Activated CD4-positive, CD25-positive, alpha-beta regulatory T cell treated with anti-CD3 and anti-CD28 coated beads, Interleukin-2, amount 50 U/mL, for 16 hours (primary cell): ENCODE measurements at places on chromosomes 6 and 20.

- no peak for DNase-seq
Measured at GRCh38 chr6:36688739-36689075, 8.9 kb upstream of the RAB44 start.

GRCh38 chr6:108027056-108027455, 47.5 kb downstream of the OSTM1 start:
- DNase-seq: no peak

DNA sequence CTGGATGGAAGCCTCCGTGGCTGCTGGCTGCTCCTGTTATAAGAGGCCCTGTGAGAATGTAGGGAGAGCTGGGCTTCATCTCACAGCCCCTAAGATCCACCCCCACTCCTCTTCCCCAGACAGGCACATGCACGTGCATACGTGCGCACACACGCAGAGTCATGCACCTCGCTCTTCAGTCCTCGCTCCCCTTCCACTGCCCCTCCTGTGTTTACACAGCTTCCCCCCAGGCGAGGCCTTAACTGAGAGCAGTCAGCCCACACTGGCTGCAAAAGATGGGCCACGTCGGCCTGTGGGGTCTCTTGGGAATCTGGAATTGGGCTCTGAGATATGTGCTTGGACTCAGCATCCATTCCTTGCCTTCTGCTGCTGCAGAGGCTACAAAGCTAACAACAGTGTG, 35.2 kb upstream of the MLN start:
- no peak for DNase-seq

DNA sequence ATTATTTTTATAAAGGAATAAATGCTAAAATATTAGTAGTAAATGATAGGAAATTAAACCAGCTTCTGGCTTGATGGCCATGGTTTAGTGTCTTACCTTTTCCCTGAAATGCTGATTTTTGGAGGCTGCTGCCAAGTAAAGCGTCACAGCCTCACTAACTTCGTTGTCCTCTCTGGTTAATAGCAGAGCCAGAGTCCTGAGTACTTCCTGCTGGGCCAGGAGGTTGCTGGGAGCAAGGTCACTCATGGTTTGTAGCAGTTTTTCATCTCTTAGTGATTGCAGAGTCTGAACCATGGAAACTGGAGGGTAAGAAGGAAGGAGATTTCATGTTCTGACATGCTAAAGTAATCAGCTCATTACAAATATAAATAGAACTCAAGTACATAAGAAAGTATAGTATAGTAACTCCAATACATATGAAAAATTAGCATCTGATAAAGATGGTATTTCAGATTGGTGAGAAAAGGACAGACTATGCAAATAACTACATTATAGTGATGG, 26.5 kb upstream of the ARMH2 start:
- DNase-seq: no peak

GRCh38 chr6:5108068-5108467, 22.9 kb downstream of the PPP1R3G start:
- no peak for DNase-seq

- DNase-seq: no peak
Measured at GRCh38 chr6:34238585-34239499, 2.2 kb downstream of the HMGA1 start.

- DNase-seq: no peak
Measured at GRCh38 chr6:154487367-154488247, 22.9 kb downstream of the CNKSR3 start.

GRCh38 chr6:150865043-150865405, 478 bp upstream of the MTHFD1L start:
- no peak for DNase-seq

DNA sequence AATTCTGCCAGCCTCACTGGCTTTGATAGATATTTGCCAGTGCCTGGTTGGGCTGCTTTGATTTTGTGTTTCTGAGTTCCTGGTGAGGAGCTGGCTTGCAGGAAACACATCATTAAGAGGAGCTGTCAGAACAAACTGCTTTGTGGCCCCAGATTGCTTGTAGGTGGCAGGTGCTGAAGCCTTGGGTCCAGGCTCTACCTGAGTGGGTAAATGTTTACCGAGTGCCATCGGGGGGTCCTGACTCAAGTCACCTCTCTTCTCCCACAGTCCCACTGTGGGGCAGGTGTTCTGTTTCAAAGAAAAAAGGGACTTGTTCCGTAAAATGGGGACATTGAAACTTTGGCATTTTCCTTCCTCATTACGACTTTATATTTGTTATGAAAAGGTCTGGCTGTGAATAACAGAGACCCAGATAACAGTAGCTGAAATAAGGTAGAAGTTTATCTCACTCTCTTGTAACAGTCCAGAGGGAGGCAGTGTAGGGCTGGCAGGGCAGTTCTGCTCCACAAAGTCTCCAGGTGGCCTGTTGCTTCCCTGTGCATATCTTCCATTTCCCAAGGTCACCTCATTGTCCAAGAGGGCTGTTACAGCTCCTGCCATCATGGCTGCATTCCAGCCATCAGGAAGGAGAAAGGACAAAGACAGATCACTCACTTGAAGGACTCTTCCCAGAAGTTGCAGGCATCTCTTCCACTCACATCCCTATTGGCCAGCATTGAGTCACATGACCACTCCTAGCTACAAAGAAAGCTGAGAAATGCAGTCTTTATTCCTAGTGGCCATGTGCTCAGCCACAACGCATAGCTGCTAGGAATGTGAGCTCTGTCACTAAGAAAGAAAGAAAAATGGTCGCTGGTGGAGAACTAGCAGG, 149.9 kb upstream of the KCNG1 start:
- DNase-seq: no peak

- no peak for DNase-seq
Measured at GRCh38 chr6:138596591-138596990, 97.3 kb upstream of the NHSL1 start.

DNA sequence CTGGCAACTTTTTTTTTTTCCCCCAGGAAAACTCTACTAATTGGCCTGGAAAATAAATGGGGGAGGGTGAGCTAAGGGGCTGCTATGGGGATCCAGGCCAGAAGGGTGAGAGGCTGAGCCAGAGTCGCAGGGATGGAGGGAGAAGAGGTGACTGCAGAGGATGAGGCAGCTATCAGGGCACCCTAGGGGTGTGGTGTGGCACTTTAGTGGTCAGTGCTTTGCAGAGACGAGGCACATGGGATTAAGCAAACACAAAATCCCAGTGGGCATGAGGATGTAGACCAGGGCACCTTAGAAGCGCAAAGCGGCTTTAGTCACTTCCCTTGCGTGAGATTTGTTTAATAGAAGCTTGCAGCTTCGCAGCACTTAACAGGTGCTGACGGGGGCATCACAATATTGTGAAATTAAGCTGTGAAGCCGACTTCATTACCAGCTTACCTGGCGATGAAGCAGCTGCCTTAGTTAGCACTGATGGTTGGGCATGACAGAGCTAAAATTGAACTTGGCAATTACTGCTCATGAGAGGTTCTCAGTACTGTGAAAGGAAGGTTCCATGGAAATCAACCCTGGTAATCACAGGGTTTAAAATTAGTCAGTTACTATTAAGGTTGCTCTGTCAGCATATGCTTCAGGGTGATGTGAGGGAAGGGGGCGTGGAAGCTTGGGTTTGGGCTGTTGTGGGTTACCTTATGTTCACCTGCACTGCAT, 26.0 kb downstream of the TOX2 start:
- no peak for DNase-seq

GRCh38 chr20:53609491-53610445, 16.1 kb upstream of the ZNF217 start:
- DNase-seq: no peak

DNA sequence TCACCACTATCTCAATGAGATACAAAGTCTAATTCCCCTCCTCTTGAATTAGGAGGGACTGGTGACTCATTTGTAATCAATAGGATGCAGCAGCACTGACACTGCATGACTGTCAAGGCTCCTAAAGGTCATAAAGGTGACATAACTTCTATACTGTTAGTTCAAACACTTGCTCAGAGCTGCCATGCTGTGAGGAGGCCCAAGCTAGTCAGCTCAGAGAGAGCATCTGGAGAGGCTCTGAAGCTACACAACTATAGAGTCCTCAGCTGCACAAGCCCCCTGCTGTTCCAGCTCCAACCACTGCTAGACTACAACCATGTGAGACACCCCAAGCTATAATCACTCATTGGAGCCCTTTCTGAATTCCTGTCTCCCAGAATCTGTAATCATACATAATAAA, 17.0 kb upstream of the HEY2 start:
- DNase-seq: no peak

- DNase-seq: no peak
Measured at GRCh38 chr20:31877684-31878083, 7.2 kb downstream of the TTLL9 start.

DNA sequence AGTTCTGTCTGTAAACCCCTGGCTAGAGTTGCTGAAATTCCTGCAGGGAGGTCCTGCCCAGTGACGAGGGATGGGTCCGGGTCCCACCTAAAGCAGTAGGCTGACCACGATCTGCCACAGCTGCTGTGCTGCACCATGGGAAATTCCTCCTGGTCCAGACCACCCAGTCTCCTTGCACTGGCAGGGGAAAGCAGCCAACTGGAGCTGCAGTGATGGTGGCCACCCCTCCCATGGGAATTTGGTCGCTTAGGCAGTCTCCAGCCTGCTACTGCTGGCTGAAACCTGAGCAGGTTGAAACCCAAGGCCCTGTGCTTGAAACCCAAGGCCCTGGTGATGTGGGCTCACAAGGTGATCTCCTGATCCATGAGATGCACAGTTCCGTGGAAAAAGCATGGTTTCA, 23.9 kb upstream of the MOXD1 start:
- no peak for DNase-seq

GRCh38 chr6:105453968-105454367, 51.1 kb upstream of the PREP start:
- DNase-seq: no peak

GRCh38 chr20:8932192-8933165, 136.4 kb upstream of the PLCB4 start:
- DNase-seq: no peak

DNA sequence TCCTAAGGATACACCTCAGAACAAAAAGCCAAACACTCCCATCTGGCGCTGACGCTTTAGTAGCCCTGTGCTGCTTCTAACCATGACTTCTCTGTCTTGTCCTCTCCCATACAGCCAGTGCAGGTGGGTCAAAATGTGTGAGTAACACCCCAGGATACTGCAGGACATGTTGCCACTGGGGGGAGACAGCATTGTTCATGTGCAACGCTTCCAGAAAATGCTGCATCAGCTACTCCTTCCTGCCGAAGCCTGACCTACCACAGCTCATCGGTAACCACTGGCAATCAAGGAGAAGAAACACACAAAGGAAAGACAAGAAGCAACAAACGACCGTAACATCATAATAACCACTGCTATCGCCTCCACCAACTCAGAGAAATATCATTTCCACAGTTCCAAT, 1.4 kb downstream of the DEFB132 start:
- DNase-seq: no peak

DNA sequence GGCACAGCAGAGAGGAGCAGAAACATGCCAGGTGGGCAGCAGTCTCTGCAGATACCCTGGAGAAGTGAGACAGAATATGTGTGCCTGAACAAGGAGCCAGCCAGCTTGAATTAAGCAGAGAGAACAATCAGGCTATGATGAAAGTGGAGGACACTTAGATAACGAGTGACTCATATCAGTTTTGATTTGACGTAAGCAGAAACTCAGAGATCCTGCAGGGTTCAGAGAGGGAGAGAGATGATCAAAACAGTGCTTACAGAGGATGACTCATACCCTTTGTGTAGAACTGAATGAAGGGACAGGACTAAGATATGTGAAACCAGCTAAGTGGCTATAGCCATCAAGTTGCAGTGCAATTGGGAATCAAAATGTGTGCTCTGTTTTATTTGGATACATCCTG, 300.7 kb downstream of the TENT5A start:
- no peak for DNase-seq

DNA sequence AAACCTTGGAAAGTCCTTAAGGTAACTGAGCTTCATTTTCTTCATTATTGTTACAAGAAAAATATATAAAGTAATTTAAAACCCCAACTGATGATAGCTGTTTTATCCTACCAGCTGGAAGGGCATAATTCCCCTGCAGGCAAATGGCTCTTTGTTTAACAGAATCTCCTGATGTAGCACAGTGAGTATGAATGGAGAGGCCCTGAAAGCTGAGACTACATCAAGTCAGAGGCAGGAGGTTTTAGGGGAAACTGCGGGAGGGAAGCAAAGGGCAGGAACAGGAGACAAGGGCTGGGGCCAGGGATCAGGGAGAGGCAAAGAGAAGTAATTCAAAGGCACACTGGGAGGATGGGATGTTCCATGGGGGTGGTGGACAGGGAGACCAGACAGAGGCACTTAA, 119.0 kb upstream of the LRFN2 start:
- no peak for DNase-seq

- no peak for DNase-seq
Measured at GRCh38 chr6:3551716-3552511, 95.1 kb upstream of the SLC22A23 start.

DNA sequence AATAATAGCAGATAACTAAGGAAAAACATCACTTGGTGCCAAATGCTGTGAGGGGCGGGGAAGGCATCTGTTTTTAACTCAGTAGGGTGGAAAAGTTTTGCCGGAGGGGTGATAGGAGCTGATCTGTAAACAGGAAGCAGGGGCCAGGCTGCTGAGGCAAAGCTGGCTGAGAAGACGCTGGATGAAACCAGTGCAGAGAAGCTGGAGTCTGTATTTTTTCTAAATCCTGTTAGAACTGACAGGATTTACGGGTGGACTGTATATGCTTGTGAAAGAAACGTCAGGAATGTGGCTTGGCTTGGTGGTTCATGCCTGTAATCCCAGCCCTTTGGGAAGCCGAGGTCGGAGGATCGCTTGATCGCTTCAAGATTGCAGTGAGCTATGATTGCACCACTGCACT, 5.6 kb downstream of the PCMTD2 start:
- no peak for DNase-seq

DNA sequence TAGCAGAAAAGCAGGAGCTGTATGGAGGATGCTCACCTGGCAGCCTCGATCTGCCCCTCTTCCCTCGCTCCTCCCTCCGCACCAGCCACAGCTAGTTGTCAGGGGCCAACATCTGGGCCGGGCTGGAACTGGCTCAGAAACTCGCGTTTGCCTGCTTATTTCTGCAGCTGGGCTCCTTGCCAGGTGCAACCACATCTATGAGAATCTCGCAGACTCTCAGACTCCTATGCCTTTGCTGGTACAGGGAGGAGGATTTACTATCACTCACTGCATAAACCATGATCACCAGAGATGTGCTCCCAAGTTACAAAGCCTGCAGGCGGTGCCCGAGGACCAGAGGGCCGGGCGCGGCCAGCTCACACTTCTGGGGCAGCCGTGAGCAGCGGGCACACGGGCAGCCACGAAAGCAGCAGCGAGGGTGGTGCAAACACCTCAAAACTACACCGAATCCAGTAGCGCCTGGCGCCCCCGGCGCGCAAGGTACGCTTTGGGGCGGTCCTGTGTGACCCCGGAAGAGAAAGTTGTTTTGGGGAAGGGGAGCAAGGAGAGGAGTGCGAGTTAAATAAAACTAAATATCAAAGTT, 577 bp upstream of the LRRC1 start:
- no peak for DNase-seq

GRCh38 chr20:5100684-5101347, 18.9 kb downstream of the PCNA start:
- peak; percentile 62 for DNase-seq

GRCh38 chr6:19438566-19439353, 398.4 kb upstream of the ID4 start:
- no peak for DNase-seq
